HCT116 (cell line): ENCODE measurements at places on chromosomes 3 and 15.

- DNase-seq = no peak
- no peak overlapping the region for H3K4me3 ChIP-seq
- H3K27me3 ChIP-seq = no peaks in the 10 kb centered on the region
- no peaks in the 10 kb centered on the region for H3K4me1 ChIP-seq
Measured at GRCh38 chr3:124965413-124965812, 30.9 kb upstream of the MUC13 start.

- no peaks in the 10 kb centered on the region for H3K27me3 ChIP-seq
- no peak for DNase-seq
- no peaks in the 10 kb centered on the region for H3K36me3 ChIP-seq
- H3K4me1 ChIP-seq = peaks cover 35% of the 10 kb centered on the region
- H3K27ac ChIP-seq = no peak overlapping the region
Measured at GRCh38 chr3:126080970-126081369, 3.0 kb downstream of the SLC41A3 start.

DNA sequence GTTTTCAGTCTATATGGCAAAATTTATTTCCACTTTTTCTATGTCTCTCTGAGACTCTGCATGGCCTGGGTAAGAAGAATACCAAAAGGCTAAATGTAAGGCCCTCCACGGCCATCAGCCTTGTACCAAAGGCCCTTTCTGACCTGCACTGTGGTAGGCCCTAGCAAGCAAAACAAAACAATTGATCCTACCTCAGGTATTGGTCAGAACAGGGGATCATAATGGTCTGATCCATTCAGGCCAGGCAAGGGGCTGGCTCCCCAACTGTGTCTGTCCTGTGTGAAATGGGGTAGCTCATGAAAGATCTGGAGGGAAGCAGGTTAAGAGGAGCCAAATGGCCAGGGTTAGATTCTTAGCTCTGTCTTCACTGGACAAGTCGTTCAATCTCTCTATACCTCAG, 181.3 kb downstream of the SSR3 start:
- no peak for DNase-seq
- no peak overlapping the region for H3K27ac ChIP-seq
- no peaks in the 10 kb centered on the region for H3K4me1 ChIP-seq
- H3K36me3 ChIP-seq = no peaks in the 10 kb centered on the region

DNA sequence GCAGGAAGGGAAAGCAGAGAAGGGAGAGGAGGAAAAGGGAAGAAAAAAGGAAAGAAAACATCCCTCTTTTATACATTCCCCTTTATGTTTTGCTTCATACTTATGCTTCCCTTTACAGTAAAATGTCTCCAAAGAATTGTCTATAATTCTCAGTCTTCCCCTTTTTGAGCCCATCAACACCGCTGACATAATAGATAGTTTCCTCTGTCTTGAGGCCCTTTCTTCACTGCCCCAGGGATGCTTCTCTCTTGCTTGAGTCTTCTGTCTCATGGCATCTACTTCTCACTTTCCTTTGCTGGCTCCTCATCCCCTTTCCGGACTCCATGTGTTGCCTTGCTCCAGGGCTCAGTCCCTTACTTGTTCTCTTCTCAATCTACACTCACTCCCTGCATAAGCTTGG, 99.7 kb upstream of the DAZL start:
- no peaks in the 10 kb centered on the region for H3K36me3 ChIP-seq
- no peak overlapping the region for H3K27ac ChIP-seq

GRCh38 chr15:35545316-35545823, 595 bp downstream of the DPH6 start:
- DNase-seq = peak; percentile 21
- H3K4me1 ChIP-seq = peaks cover 20% of the 10 kb centered on the region
- peak overlapping the region; percentile 75 for H3K4me3 ChIP-seq

GRCh38 chr3:124059580-124059979, 67.7 kb upstream of the ROPN1 start:
- no peak for DNase-seq
- H3K36me3 ChIP-seq = no peaks in the 10 kb centered on the region
- no peak overlapping the region for H3K27ac ChIP-seq
- H3K4me1 ChIP-seq = no peaks in the 10 kb centered on the region

DNA sequence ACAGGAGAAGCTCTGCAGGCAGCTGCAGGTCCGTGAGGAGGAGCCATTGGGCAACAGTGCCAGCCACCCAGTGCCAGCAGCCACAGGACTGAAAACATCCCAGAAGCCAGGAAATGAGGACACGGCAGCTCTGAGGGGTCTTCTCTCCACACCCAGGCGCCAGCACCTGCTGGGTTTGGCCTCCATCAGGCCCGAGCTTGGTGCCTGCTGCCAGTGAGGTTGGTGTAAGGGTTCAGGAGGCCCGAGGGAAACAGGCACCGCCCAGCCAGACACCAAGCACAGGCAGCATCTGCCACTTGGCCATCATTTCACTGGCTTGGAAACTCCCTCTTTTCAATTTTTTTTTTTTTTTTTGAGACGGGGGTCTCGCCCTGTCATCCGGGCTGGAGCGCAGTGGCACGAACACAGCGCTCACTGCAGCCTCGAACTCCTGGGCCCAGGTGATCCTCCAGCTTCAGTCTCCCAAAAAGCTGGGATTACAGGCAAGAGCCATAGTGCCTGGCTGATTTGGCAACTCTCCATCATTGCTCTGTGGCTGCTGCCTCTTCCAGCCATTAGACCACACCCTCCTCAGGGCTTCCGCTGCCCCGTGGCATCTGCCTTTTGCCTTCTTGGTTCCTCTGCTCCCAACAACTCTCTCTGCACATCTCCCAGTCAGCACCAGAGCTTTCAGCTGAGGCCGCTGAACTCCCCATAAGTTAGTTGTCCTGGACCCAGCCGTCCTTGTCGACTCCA, 1.5 kb upstream of the ITIH3 start:
- H3K27me3 ChIP-seq = no peaks in the 10 kb centered on the region
- DNase-seq = no peak
- no peak overlapping the region for H3K4me3 ChIP-seq
- H3K36me3 ChIP-seq = no peaks in the 10 kb centered on the region

GRCh38 chr15:74403991-74404563, 29.7 kb downstream of the SEMA7A start:
- peaks cover 43% of the 10 kb centered on the region for H3K4me1 ChIP-seq
- DNase-seq = no peak
- no peaks in the 10 kb centered on the region for H3K36me3 ChIP-seq
- H3K27me3 ChIP-seq = no peaks in the 10 kb centered on the region
- H3K4me3 ChIP-seq = no peak overlapping the region

DNA sequence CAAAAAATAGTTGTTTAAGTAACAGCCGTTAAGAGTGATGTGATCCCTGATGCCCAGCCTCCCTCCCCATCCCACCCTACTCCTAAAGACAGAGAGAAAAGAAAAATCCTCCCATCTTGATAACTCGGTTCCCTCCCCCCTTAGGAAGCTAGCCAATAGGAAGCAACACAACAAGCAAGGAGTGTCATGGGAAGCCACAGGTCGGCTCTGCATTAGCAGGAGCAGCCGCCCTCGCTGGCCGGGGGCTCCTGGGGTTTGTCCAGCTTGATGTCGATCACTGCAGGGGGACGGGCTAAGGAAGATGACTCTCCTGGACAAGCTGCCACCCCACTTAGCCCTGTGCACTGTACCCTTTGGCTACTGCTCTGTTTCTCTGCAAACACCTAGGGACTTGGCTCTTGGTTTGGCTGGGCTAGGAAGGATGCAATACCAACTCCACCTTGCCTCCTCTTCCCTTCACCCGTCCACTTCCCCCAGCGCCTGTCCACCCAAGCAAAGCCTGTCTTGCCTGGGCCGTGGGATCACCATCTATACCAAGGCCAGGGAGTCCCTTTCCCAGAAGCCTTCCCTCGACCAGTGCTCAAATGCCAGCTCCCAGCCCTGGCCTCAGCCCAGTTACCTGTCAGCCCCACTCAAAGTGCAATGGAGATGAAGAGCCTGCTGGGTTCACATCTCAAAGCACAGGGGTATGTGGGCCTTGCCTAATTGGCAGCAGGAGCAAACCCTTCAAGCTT, 23.1 kb downstream of the SRPRB start:
- no peak overlapping the region for H3K4me3 ChIP-seq
- H3K4me1 ChIP-seq = no peaks in the 10 kb centered on the region
- H3K27me3 ChIP-seq = no peaks in the 10 kb centered on the region
- H3K27ac ChIP-seq = no peak overlapping the region

DNA sequence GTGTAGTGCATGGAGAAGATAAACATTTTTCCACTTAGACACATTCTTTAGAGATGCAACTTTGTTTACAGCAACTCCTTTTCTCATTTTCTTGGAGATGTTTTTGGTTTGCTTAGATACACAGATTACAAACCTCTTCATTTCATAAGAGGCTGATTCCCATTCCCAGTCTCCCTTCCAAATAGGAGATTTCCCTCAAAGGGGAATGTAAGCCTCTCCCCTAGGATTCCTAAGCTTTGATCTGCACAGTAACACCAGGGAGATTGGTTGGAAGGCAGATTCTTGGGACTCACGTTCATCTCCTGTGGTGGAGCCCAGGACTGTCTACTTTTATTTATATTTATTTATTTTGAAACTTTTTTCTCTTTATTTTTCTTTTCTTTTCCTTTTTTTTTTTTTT, 63.2 kb downstream of the MCTP2 start:
- no peaks in the 10 kb centered on the region for H3K27me3 ChIP-seq
- DNase-seq = no peak
- no peaks in the 10 kb centered on the region for H3K36me3 ChIP-seq
- H3K27ac ChIP-seq = no peak overlapping the region
- H3K4me3 ChIP-seq = no peak overlapping the region

GRCh38 chr3:65265942-65266590, 578.3 kb upstream of the ADAMTS9 start:
- no peaks in the 10 kb centered on the region for H3K36me3 ChIP-seq
- no peaks in the 10 kb centered on the region for H3K4me1 ChIP-seq
- no peak overlapping the region for H3K27ac ChIP-seq
- no peak for DNase-seq
- H3K27me3 ChIP-seq = peaks cover 7% of the 10 kb centered on the region

- peaks cover 10% of the 10 kb centered on the region; the same call in 1 of the 2 replicates for H3K4me1 ChIP-seq
- H3K27ac ChIP-seq = no peak overlapping the region
- peaks cover 52% of the 10 kb centered on the region for H3K36me3 ChIP-seq
- H3K4me3 ChIP-seq = no peak overlapping the region
- DNase-seq = no peak
Measured at GRCh38 chr15:92886815-92887214, 13.3 kb upstream of the CHD2 start.

DNA sequence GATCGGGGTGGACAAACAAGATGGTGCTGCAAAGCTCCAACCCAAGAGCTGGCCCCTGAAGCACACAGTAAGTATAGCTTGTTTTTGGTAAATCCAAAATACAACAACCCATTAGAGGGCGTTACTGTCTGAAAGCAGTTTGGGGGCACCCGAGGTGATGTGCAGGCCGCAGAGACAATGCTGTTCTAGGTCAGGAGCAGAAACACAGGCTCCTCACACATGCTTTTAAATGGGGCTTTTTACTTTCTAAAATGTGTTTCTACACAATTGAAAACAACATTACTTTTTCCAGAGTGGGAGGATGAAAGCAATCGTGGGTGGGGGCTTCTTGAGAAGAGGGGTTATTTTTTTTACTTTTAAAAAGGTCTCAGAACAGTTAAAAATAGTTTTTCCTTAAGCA, 1029.3 kb upstream of the CFAP20DC start:
- no peak for DNase-seq
- H3K36me3 ChIP-seq = no peaks in the 10 kb centered on the region

- no peak overlapping the region for H3K4me3 ChIP-seq
- DNase-seq = no peak
- H3K27me3 ChIP-seq = peaks cover 4% of the 10 kb centered on the region; the same call in 1 of the 2 replicates
- no peaks in the 10 kb centered on the region for H3K4me1 ChIP-seq
- no peak overlapping the region for H3K27ac ChIP-seq
- H3K36me3 ChIP-seq = no peaks in the 10 kb centered on the region
Measured at GRCh38 chr3:194994551-194994981, 276.4 kb downstream of the XXYLT1 start.

DNA sequence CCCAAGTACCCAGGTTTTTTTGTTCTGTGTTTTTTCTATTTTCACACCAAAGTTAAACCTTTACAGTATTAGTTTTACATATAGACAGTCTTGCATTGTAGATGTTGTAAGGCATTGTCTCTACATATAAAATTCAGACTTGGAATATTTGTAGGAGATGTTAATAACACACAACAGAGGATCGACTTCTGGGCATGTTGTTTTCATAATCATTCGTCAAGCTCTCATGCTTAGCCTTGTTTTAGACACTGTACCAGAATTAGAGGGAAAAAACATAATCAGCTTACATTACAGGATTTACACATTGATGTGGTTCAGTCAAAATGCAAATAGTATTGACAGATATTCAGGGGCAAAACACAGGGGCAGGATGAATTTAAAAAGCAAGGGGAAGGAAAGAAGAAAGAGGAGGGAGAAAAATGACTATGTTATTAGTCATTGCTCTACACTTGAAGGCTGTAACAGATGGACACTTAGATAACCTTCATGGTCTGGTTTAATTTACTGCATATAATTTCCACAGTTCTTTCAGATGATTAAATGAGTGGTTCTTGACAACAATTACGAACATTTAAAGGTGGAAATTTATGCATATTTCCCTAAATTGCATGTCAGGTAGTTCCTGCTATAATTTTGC, 7.5 kb downstream of the CMSS1 start:
- no peak overlapping the region for H3K27ac ChIP-seq
- DNase-seq = no peak
- no peaks in the 10 kb centered on the region for H3K27me3 ChIP-seq
- H3K4me1 ChIP-seq = peaks cover 13% of the 10 kb centered on the region
- H3K36me3 ChIP-seq = no peaks in the 10 kb centered on the region
- H3K4me3 ChIP-seq = no peak overlapping the region

- no peaks in the 10 kb centered on the region for H3K4me1 ChIP-seq
- H3K4me3 ChIP-seq = no peak overlapping the region
- H3K27ac ChIP-seq = no peak overlapping the region
- no peaks in the 10 kb centered on the region for H3K36me3 ChIP-seq
Measured at GRCh38 chr3:55554634-55555425, 67.7 kb upstream of the WNT5A start.

DNA sequence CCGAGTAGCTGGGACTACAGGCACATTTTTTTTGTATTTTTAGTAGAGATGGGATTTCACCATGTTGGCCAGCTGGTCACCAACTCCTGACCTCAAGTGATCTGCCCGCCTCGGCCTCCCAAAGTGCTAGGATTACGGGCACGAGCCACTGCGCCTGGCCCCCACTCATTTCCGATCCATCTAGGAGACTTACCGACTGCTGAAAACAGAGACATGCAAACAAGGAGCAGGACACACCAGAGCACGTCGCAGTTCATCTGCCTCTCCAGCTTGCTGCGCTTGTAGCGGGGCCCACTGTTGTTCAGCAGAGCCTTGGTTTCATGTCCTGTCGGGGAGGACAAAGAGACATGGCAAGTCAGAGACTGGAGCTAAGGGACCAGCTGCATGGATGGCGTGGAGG, 137.4 kb downstream of the ATP10A start:
- H3K4me1 ChIP-seq = no peaks in the 10 kb centered on the region
- no peak for DNase-seq
- no peak overlapping the region for H3K4me3 ChIP-seq
- no peak overlapping the region for H3K27ac ChIP-seq
- H3K27me3 ChIP-seq = no peaks in the 10 kb centered on the region

- no peak overlapping the region for H3K4me3 ChIP-seq
- H3K36me3 ChIP-seq = no peaks in the 10 kb centered on the region
- no peak overlapping the region for H3K27ac ChIP-seq
- H3K4me1 ChIP-seq = no peaks in the 10 kb centered on the region
- no peaks in the 10 kb centered on the region for H3K27me3 ChIP-seq
Measured at GRCh38 chr3:136928240-136928639, 29.5 kb upstream of the IL20RB start.

- no peak overlapping the region for H3K4me3 ChIP-seq
- DNase-seq = no peak
- H3K27me3 ChIP-seq = no peaks in the 10 kb centered on the region
- no peaks in the 10 kb centered on the region for H3K36me3 ChIP-seq
- no peaks in the 10 kb centered on the region for H3K4me1 ChIP-seq
- no peak overlapping the region for H3K27ac ChIP-seq
Measured at GRCh38 chr3:174099724-174100123, 702.2 kb downstream of the NLGN1 start.

GRCh38 chr3:48926425-48927392, 8.1 kb downstream of the ARIH2 start:
- H3K36me3 ChIP-seq = peaks cover 34% of the 10 kb centered on the region
- H3K27me3 ChIP-seq = no peaks in the 10 kb centered on the region
- peak overlapping the region; percentile 15; the same call in 1 of the 2 replicates for H3K27ac ChIP-seq
